Lower leg skin (tissue), 4 donors: ENCODE measurements at places on chromosomes 1 and 21.

- no peak for DNase-seq
Measured at GRCh38 chr1:225748529-225748928, 29.1 kb upstream of the SRP9 start.

DNA sequence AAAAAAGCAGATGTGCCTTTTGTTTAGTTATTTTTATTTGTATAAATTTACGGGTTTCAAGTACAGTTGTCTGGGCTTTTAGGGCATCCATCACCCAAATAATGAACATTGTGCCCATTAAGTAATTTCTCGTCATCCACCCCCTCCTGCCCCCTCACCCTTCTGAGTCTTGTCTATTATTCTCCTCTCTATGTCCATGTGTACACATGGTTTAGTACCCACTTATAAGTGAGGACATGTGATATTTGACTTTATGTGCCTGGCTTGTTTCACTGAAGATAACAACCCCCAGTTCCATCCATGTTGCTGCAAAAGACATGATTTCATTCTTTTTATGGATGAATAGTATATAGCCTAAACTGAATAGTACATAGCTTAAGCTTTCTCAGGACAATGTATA, 189.2 kb downstream of the ZP4 start:
- DNase-seq: no peak

GRCh38 chr1:226526801-226527595, 21.6 kb upstream of the STUM start:
- peak; percentile 57 for DNase-seq

DNA sequence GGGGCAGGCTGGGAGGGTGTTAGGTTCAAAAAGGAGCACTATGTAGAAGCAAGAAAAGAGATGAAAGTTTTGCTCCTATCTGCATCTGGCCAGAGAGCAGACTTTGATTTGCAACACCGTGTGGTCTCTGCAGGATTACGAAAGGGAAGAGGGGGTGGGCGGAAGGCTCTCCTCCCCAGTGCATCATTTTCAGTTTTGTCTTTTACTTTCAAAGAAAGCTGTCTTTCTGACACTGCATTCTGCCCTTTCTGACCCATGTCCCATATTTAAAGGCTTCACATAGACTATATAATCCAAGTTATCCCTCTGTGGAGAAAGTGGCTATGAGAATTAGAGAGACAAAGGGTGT, 126.5 kb downstream of the RHOU start:
- no peak for DNase-seq

GRCh38 chr21:43989401-43989800, 22.7 kb upstream of the TRAPPC10 start:
- no peak for DNase-seq

DNA sequence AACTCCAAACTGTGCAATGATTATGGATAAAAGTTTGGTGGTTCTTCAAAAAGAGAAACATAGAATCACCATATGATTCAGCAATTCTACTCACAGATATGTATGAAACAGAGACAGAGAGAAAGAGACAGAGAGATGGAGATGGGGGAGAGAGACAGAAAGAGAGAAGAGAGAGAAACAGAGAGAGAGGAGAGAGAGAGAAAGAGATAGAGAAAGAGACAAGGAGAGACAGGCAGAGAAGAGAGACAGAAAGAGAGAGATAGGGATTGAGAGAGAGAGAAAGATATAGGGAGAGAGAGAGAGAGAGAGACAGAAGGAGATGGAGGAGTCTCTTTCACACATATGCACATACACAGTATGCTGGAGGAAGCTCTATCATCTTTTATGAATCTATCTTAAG, 87.8 kb downstream of the DISC1 start:
- DNase-seq: no peak

GRCh38 chr1:173190101-173190936, 16.8 kb downstream of the TNFSF4 start:
- peak; percentile 88 for DNase-seq

GRCh38 chr1:28281608-28282425, 22.5 kb downstream of the SESN2 start:
- DNase-seq: no peak

DNA sequence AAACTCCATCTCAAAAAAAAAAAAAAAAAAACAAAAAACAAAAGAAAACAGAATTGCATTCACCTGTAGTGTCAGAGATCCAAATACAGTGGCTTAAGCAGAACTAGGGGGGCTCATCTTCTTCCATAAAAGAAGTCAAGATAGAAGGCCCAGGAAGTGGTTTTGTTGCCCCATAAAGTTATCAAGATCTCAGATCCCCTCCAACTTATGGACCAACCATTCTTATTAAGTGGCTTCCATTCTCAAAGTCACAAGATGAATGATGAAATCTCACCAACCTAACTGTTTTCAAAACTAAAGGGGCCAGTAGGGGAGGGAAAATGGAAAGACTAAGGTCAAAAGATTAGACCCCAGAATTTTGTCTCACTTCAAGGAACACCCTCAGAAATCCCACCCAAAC, 30.1 kb upstream of the DUSP23 start:
- no peak for DNase-seq

DNA sequence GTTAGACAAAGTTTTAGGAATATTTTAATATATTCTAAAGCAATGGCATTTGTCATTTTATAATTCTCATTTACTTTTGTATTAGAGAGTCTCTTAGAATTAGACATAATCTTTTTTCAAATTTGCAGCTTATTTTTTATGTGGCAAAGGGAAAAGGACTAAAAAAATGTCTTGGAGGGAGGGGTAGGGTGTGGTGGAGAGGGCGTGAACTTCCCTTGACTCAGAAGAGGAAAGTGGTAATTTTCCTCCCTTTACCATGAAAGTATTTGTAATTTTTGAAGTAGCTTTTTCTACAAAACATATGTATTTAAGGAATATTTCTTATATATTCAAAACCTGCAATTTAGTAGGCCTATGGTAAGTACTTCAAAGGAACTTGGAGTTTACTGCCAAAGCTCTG, 6.9 kb upstream of the RABGAP1L start:
- no peak for DNase-seq

- no peak for DNase-seq
Measured at GRCh38 chr1:232376632-232377493, 253.1 kb downstream of the SIPA1L2 start.

GRCh38 chr1:176559474-176559873, 96.5 kb downstream of the PAPPA2 start:
- DNase-seq: no peak

- no peak for DNase-seq
Measured at GRCh38 chr1:89624314-89624713, 8.6 kb upstream of the LRRC8C start.

GRCh38 chr1:150173141-150173585, 23.4 kb downstream of the PLEKHO1 start:
- DNase-seq: no peak
